Progenitor cell of endocrine pancreas (in vitro differentiated cells): ENCODE measurements at places on chromosomes 4 and X. TPM values are rescaled to one million over a fixed set of nuclear protein-coding genes. Genes with fewer than 3 reads are reported as not detected.

The PF4V1 gene
- total RNA-seq, result not detected in 2 replicates

The HTRA3 gene
- 0.69 and 0.86 TPM in 2 replicates for total RNA-seq

- no peak for DNase-seq
- H3K27me3 ChIP-seq, result no peaks in the 10 kb centered on the region
- no peak overlapping the region for H3K4me3 ChIP-seq
- H3K36me3 ChIP-seq, result no peaks in the 10 kb centered on the region
- H3K27ac ChIP-seq, result no peak overlapping the region
- peaks cover 7% of the 10 kb centered on the region for H3K4me1 ChIP-seq
Measured at GRCh38 chr4:87657525-87657924, 7.4 kb downstream of the DMP1 start.

DNA sequence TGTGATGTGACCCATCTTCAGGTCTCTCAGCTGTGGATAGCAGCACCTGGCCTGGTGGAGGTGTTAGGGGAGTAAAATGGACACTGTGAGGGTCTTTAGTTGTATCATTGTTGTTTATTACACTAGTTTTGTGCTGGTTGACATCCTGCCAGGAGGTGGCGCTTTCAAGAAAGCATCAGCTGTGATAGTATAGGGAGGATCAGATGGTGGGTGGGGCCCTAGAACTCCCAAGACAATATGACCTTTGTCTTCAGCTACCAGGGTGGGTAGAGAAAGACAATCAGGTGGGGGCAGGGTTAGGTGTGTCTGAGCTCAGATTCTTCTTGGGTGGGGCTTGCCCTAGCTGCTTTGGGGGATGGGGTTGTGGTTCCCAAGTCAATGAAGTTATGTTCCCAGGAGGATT lies 162.8 kb downstream of the PPP1R2C start:
- H3K36me3 ChIP-seq, result peaks cover 3% of the 10 kb centered on the region
- peaks cover 16% of the 10 kb centered on the region for H3K4me1 ChIP-seq
- H3K27ac ChIP-seq, result no peak overlapping the region
- no peak for DNase-seq

The HERC5 gene
- 2.6 and 3.5 TPM in 2 replicates for total RNA-seq

- H3K27ac ChIP-seq, result no peak overlapping the region
- H3K4me1 ChIP-seq, result peaks cover 7% of the 10 kb centered on the region
- no peak for DNase-seq
Measured at GRCh38 chr4:107999932-108000539, 10.3 kb downstream of the HADH start.

The SHROOM2 gene
- 10.5 and 10.6 TPM in 2 replicates for total RNA-seq

The EDA gene
- total RNA-seq, result 3.0 and 4.8 TPM in 2 replicates

The ANOS1 gene
- 5.9 and 6.9 TPM in 2 replicates for total RNA-seq

The STPG2 gene
- 0.53 and 1.1 TPM in 2 replicates for total RNA-seq

- H3K4me3 ChIP-seq, result no peak overlapping the region
- H3K27me3 ChIP-seq, result no peaks in the 10 kb centered on the region
- DNase-seq, result no peak
Measured at GRCh38 chr4:168197926-168198325, 105.6 kb downstream of the ANXA10 start.

DNA sequence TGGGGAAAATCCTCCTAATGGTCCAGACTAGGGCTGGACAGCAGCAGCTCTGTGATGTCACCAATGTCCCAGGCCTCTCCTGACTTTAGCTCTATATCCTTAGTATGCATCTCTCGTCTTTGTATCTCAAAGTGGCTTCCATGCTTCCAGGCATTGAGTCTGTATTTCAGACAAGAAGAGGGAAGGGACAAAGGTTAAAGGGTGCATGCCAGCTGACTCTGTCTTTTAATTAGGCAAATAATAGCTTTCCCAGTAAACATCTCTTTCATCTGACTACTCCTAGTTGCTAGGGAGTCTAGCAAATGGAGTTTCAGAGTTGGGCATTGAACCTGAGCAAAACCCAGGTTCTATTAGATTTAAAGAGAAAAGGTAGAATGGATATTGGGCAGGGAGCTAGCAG lies 5.4 kb downstream of the FAM47E start:
- no peak for DNase-seq
- peaks cover 5% of the 10 kb centered on the region for H3K4me1 ChIP-seq
- no peak overlapping the region for H3K27ac ChIP-seq
- H3K36me3 ChIP-seq, result peaks cover 2% of the 10 kb centered on the region
- no peaks in the 10 kb centered on the region for H3K27me3 ChIP-seq

DNA sequence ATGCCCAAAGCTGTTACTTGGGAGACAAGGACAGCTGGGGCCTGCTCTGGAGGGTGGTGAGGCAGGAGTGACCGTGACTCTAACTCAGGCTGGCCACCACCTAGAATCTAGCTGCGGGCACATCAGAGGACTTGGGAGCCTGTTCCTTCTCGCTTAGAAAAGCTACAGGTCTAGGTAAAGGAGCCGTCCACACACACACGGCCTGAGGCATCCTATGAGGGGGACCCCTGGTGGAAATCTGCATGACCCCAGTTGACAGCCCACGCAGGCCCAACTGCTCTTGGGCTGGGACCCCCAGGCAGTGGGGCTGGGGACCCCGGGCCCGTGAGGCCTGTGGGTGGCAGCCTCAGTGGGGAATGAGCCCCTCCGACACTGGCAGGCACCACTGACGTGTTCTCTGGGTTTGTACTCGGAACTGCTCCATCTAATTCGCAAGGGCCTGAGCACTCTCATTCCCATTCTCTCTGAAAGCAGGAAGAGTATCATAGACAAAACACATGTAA lies 75.6 kb downstream of the ACOX3 start:
- no peak overlapping the region for H3K27ac ChIP-seq
- H3K4me1 ChIP-seq, result no peaks in the 10 kb centered on the region
- no peaks in the 10 kb centered on the region for H3K27me3 ChIP-seq

The RTL3 gene
- not detected in 2 replicates for total RNA-seq

The ASMTL gene
- 24.5 and 26.2 TPM in 2 replicates for total RNA-seq

- H3K27ac ChIP-seq, result no peak overlapping the region
- peaks cover 12% of the 10 kb centered on the region for H3K27me3 ChIP-seq
- no peak overlapping the region for H3K4me3 ChIP-seq
- H3K4me1 ChIP-seq, result no peaks in the 10 kb centered on the region
- no peaks in the 10 kb centered on the region for H3K36me3 ChIP-seq
Measured at GRCh38 chr4:77184974-77185373, 28.0 kb downstream of the CCNG2 start.

The ASB5 gene
- total RNA-seq, result 0.50 and 0.84 TPM in 2 replicates

The TLR8 gene
- not detected in 2 replicates for total RNA-seq

GRCh38 chr4:165355900-165356300 lies 22.9 kb upstream of the CPE start:
- no peaks in the 10 kb centered on the region for H3K27me3 ChIP-seq
- no peak overlapping the region for H3K27ac ChIP-seq
- no peaks in the 10 kb centered on the region for H3K36me3 ChIP-seq
- no peak for DNase-seq
- H3K4me3 ChIP-seq, result no peak overlapping the region

The USP26 gene
- total RNA-seq, result not detected in 2 replicates

DNA sequence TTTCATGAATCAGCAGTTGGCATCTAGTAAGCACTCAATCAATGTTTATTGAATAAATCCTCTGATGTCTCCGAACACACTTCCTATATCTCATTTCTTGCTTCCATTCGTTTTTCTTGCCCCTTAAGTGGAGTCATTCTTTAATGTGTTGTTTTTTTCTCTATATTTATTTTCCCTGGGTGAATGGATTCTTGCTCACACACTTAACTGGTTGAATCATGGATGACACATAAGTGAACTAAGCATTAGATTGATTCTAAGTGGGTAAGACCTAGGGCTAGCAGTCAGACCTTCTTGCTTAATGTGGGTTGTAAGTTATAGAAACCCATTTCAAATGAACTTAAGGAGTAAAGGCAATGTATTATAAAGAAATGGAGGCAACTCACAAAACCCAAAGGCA lies 111.1 kb downstream of the RTL3 start:
- H3K4me3 ChIP-seq, result no peak overlapping the region
- H3K4me1 ChIP-seq, result no peaks in the 10 kb centered on the region
- no peak for DNase-seq
- H3K27me3 ChIP-seq, result no peaks in the 10 kb centered on the region
- no peak overlapping the region for H3K27ac ChIP-seq

DNA sequence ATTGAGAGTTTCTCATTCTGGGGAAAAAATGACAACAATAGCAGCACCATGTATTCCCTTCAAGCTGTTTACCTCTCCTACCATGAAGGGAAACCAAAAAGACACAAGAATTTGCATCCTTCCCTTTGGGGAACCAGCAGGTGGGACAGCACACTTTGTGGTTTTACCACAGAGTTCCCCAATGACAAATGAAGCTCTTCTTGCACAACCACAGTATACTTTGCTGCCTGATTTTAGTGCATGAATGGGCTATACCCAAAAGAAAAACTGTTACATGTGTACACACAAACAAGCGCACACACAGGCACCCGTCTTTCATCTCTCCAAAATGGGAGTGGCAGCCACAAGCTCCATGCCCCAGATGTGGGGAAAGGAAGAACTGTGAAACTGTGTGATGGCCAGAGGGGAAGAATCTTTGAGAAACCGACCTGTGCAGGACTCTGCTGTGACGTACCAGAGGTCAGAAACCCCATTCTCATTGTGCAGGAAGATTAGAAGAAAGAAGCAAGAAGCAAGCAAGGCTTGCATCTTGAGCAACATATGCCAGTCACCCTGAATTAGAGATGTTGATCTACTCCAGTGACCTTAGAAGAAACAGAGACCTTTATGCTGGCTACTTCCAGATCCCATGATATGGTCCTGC lies 2.7 kb upstream of the MAML3 start:
- no peak overlapping the region for H3K27ac ChIP-seq
- no peaks in the 10 kb centered on the region for H3K36me3 ChIP-seq
- no peak for DNase-seq
- H3K4me1 ChIP-seq, result peaks cover 11% of the 10 kb centered on the region

The JCHAIN gene
- total RNA-seq, result not detected in 2 replicates

GRCh38 chrX:26954029-26954428 lies 509.1 kb downstream of the PPP4R3C start:
- H3K4me1 ChIP-seq, result peaks cover 2% of the 10 kb centered on the region
- no peak overlapping the region for H3K27ac ChIP-seq
- H3K27me3 ChIP-seq, result no peaks in the 10 kb centered on the region
- no peak for DNase-seq
- no peak overlapping the region for H3K4me3 ChIP-seq
- H3K36me3 ChIP-seq, result no peaks in the 10 kb centered on the region

DNA sequence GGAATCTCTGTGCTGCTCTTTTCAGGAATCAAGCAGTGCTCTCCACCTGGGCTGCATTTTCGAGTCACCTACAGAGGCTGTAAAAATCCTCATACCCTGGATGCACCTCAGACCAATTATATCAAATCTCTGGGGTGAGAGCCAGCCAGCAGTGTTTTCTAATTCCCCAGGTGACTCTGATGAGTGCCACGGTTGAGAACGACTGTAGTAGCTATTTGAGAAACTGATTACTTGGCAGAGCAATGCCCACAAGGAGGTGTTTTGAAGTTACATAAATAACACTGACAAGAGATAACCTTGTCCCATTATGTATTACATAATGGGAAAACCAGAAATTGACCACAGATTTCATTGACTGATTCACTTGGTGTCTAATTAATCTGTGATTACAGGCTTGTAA lies 46.8 kb downstream of the CLCN4 start:
- H3K27me3 ChIP-seq, result no peaks in the 10 kb centered on the region
- no peak overlapping the region for H3K27ac ChIP-seq
- H3K4me1 ChIP-seq, result no peaks in the 10 kb centered on the region
- no peak for DNase-seq

The MAGEA10 gene
- not detected in 2 replicates for total RNA-seq

The AMBN gene
- total RNA-seq, result not detected in 2 replicates

DNA sequence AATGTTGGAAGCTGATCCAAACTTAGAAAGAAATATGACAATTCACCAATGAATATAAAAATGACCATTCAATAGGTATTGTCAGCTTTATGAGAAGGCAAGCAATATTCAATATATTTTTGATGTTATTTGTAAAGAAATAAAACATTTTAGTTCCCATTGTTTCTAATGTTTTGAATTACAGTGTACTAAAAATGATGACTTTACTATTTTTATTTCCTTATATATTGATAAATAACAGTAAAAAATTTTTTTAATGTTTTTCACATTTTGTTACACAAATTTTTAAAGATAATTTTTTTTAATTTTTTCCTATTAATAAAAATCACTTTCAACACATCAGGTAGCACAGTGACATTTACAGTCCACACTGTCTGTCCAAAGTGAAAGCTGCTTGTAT lies 565.5 kb upstream of the FAM241A start:
- DNase-seq, result no peak
- no peaks in the 10 kb centered on the region for H3K4me1 ChIP-seq
- H3K27me3 ChIP-seq, result no peaks in the 10 kb centered on the region
- H3K27ac ChIP-seq, result no peak overlapping the region
- no peak overlapping the region for H3K4me3 ChIP-seq

The COL25A1 gene
- total RNA-seq, result 3.8 and 3.9 TPM in 2 replicates

GRCh38 chrX:18828832-18829404 lies 121.5 kb downstream of the PPEF1 start:
- H3K27me3 ChIP-seq, result no peaks in the 10 kb centered on the region
- DNase-seq, result no peak
- peaks cover 1% of the 10 kb centered on the region for H3K36me3 ChIP-seq
- H3K4me3 ChIP-seq, result no peak overlapping the region
- no peak overlapping the region for H3K27ac ChIP-seq

The AVPR2 gene
- total RNA-seq, result not detected in 2 replicates

DNA sequence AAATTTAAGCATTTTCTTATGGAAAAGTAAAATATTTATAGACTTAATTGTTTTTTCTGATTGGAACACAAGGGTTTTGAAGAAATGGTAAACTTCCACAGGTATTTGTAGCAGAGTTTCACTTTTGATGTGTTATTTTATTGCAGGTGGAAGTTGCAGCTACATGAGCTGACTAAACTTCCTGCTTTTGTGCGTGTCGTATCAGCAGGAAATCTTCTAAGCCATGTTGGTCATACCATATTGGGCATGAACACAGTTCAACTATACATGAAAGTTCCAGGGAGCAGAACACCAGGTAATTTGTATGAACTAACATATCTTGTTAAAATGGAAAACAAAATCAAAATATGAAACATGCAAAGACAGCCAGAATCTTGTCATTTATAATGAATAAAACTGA lies 117.4 kb downstream of the DIPK2B start:
- peaks cover 14% of the 10 kb centered on the region for H3K36me3 ChIP-seq
- no peak for DNase-seq
- no peaks in the 10 kb centered on the region for H3K27me3 ChIP-seq
- H3K4me3 ChIP-seq, result no peak overlapping the region
- H3K27ac ChIP-seq, result no peak overlapping the region

- H3K36me3 ChIP-seq, result peaks cover 16% of the 10 kb centered on the region
- no peak overlapping the region for H3K27ac ChIP-seq
- no peak for DNase-seq
- no peaks in the 10 kb centered on the region for H3K27me3 ChIP-seq
- H3K4me1 ChIP-seq, result no peaks in the 10 kb centered on the region
Measured at GRCh38 chr4:145773581-145774234, 93.8 kb downstream of the C4orf51 start.

The AWAT2 gene
- not detected in 2 replicates for total RNA-seq

The SPANXD gene
- not detected in 2 replicates for total RNA-seq

- H3K27ac ChIP-seq, result no peak overlapping the region
- H3K4me3 ChIP-seq, result no peak overlapping the region
- H3K4me1 ChIP-seq, result no peaks in the 10 kb centered on the region
- no peaks in the 10 kb centered on the region for H3K27me3 ChIP-seq
Measured at GRCh38 chr4:123379392-123379791, 17.2 kb upstream of the SPRY1 start.
